ENCODE measurements at places on chromosomes 7 and 10. TPM values are rescaled to one million over a fixed set of nuclear protein-coding genes. Genes with fewer than 3 reads are reported as not detected.
A peak's percentile ranks its signal among the peaks of the same experiment; 100 is the strongest.

DNA sequence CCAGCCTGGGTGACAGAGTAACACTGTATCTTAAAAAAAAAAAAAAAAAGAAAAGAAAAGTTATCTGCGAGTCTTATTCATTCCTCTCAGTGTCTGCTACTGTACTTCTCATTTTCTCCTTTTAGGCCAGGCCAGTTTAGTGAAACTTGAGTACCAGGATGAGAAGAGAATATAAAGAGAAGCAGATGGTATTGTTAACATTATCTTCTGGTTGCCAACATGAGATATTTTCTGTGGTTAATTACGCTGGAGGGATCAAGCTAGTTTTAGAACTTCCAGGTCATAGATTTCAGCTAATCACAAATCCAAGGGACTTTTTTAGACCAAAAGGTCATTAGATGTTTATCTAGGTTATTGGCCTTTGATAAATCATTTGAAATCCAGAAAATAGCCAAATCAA, 252.6 kb upstream of the SMIM30 start:
- DNase-seq, result no peak
- H3K27ac ChIP-seq, result no peak overlapping the region
- H3K4me1 ChIP-seq, result no peaks in the 10 kb centered on the region
- no peaks in the 10 kb centered on the region for H3K27me3 ChIP-seq

TMEM270 gene
- not detected for total RNA-seq

GRCh38 chr10:21764466-21765189, 230.6 kb downstream of the MLLT10 start:
- H3K27ac ChIP-seq, result no peak overlapping the region
- DNase-seq, result no peak
- H3K36me3 ChIP-seq, result no peaks in the 10 kb centered on the region
- H3K4me3 ChIP-seq, result no peak overlapping the region
- H3K27me3 ChIP-seq, result no peaks in the 10 kb centered on the region

- peak overlapping the region; percentile 89 for H3K4me3 ChIP-seq
- peak overlapping the region; percentile 70 for H3K27ac ChIP-seq
- no peaks in the 10 kb centered on the region for H3K27me3 ChIP-seq
- peaks cover 55% of the 10 kb centered on the region for H3K36me3 ChIP-seq
- peaks cover 48% of the 10 kb centered on the region for H3K4me1 ChIP-seq
- no peak for DNase-seq
Observed at GRCh38 chr10:17229717-17229966, 1.6 kb downstream of the VIM start.

DNA sequence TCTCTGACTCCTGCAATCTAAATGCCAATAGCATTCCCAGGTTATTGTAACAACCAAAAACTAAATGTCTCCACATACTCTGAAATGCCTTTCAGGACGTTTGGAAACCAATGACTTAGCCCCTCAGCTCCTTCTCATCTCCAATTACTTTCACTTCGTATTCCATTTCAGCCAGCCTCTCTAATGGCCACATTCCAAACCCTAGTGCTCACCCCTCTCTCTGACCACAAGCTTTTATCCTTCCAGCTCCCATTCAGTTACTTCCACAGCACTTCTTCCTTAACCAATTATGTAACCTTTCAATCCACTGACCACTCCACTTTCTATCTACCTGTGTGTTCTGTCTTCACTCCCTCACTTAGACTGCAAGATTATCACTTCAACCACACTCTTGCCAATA, 4.3 kb downstream of the NOC3L start:
- peak; percentile 90 for DNase-seq
- peaks cover 29% of the 10 kb centered on the region for H3K4me1 ChIP-seq
- no peaks in the 10 kb centered on the region for H3K27me3 ChIP-seq
- H3K4me3 ChIP-seq, result peak overlapping the region; percentile 12

- H3K4me3 ChIP-seq, result no peak overlapping the region
Observed at GRCh38 chr7:42262964-42263363, 26.0 kb upstream of the GLI3 start.

DNA sequence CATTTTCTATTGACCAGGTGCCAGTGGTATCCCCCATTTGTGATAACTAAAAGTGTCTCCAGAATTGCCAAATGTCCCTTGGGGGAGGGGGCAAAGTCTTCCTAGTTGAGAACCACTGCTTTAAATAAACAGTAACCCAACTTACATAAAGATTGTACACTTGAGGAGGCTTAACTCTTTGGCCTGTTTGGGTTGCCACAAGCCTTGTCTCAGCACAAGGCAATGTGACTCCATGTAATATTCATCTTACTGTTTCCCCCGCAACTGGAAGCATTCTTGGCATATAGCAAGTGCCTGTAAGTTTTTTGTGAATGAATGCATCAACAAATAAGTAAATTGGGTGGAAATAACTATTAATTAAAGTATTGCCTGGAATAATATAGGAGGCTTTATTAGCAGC, 108.3 kb downstream of the ANK3 start:
- no peak for DNase-seq
- H3K4me1 ChIP-seq, result peaks cover 13% of the 10 kb centered on the region
- no peaks in the 10 kb centered on the region for H3K36me3 ChIP-seq
- H3K4me3 ChIP-seq, result no peak overlapping the region

GRCh38 chr10:116880716-116881482, 31.6 kb downstream of the ENO4 start:
- H3K27me3 ChIP-seq, result peaks cover 3% of the 10 kb centered on the region
- peaks cover 8% of the 10 kb centered on the region for H3K36me3 ChIP-seq
- no peak overlapping the region for H3K4me3 ChIP-seq

GRCh38 chr10:3468919-3469638, 296.5 kb upstream of the PITRM1 start:
- peaks cover 49% of the 10 kb centered on the region for H3K4me1 ChIP-seq
- no peaks in the 10 kb centered on the region for H3K27me3 ChIP-seq
- H3K27ac ChIP-seq, result peak overlapping the region; percentile 100
- peak; percentile 60 for DNase-seq
- no peak overlapping the region for H3K4me3 ChIP-seq
- H3K36me3 ChIP-seq, result no peaks in the 10 kb centered on the region

- no peak overlapping the region for H3K4me3 ChIP-seq
- no peak for DNase-seq
- H3K27ac ChIP-seq, result no peak overlapping the region
- H3K27me3 ChIP-seq, result no peaks in the 10 kb centered on the region
Observed at GRCh38 chr7:23895666-23896096, 185.7 kb downstream of the STK31 start.

GRCh38 chr10:49023752-49024151, 84.1 kb upstream of the LRRC18 start:
- DNase-seq, result no peak
- H3K4me1 ChIP-seq, result no peaks in the 10 kb centered on the region
- no peak overlapping the region for H3K27ac ChIP-seq
- H3K27me3 ChIP-seq, result no peaks in the 10 kb centered on the region

DNA sequence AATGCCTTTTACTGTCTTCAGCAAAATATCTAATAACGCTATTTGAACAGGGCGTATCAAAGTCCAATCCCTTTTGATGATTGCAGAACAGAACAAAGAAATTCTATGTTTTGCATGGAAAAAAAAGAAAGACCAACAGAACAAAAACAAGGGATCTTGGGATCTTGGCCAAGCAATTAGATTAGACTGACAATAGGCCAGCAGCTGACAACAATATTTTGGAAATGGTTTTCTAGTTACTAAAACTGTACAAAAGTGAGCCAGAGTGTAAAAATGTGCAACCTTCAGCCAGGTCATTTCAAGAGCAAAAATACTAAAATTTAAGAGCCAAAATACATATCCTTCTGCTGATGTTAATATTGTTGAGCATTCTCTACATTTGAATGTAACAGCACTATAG, 716.5 kb upstream of the KCND2 start:
- no peak overlapping the region for H3K27ac ChIP-seq
- H3K4me1 ChIP-seq, result no peaks in the 10 kb centered on the region
- DNase-seq, result no peak

ASB10 gene
- total RNA-seq, result not detected

GRCh38 chr7:131636092-131636491, 79.7 kb upstream of the PODXL start:
- no peak overlapping the region for H3K4me3 ChIP-seq
- H3K27ac ChIP-seq, result no peak overlapping the region
- H3K4me1 ChIP-seq, result peaks cover 32% of the 10 kb centered on the region
- DNase-seq, result no peak
- H3K36me3 ChIP-seq, result no peaks in the 10 kb centered on the region

PRLHR gene
- total RNA-seq, result not detected

DNA sequence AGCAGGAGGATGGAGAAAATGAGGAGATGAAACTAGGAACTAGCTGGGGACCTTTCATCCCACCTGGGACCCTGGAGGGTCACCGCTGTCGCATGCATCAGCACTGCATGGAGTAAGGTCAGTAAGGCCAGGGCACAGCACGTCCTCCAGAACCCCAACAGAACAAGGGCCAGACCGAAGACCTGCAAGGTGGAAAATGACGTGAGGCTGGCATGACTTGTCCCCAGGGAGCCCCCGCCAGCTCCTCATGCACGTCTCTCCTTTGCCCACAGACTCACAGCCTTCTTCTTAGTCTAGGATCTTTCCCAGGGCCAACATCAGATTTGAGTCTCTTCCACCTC, 4.7 kb downstream of the ZNF488 start:
- H3K27me3 ChIP-seq, result no peaks in the 10 kb centered on the region
- no peak overlapping the region for H3K27ac ChIP-seq
- H3K4me3 ChIP-seq, result no peak overlapping the region
- no peaks in the 10 kb centered on the region for H3K36me3 ChIP-seq

FEZF1 gene
- total RNA-seq, result not detected

- H3K4me3 ChIP-seq, result no peak overlapping the region
- H3K27ac ChIP-seq, result no peak overlapping the region
- DNase-seq, result no peak
- 0 out of 2 replicates have a peak, but pooled peaks cover 6% of the 10 kb centered on the region for H3K36me3 ChIP-seq
Observed at GRCh38 chr7:132915647-132916046, 166.2 kb downstream of the CHCHD3 start.

GRCh38 chr10:27745732-27746396, at the start of gene MKX:
Gene MKX (minus strand): TSS chr10:27745819. CDS start chr10:27743415, 2,404 bp downstream.
- H3K27me3 ChIP-seq, result peaks cover 83% of the 10 kb centered on the region
- H3K4me1 ChIP-seq, result peaks cover 36% of the 10 kb centered on the region
- H3K36me3 ChIP-seq, result no peaks in the 10 kb centered on the region
- no peak for DNase-seq
- H3K4me3 ChIP-seq, result no peak within 1 kb of the TSS

DNA sequence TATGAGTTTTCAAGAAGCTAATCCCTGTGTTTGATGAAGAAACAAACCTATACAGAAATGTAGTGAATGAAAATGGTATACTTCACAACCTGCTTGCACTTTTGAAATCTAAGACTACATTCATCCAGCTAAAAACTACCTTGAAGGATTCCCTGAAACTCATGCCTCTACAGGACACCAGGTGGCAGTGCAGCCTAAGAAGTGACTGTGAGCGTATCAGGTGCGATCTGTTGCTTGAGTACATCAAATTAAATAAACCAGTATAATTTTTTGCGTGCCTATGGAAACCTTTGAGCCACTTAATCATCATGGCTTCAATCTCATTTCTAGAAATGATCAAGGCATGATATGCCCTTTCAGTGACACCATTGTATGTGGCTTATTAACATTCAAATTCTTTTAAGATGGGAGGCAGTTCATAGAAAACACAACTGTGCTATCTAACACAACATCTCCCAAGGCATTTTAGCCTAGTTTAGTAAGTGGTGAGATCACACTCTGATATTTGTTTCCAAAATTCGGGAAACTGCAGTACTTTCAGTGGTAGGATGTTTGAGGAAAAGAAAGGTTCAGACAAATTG, 57.4 kb downstream of the PPP1R17 start:
- H3K27ac ChIP-seq, result no peak overlapping the region
- no peak overlapping the region for H3K4me3 ChIP-seq
- DNase-seq, result peak; percentile 30
- H3K36me3 ChIP-seq, result no peaks in the 10 kb centered on the region
- no peaks in the 10 kb centered on the region for H3K27me3 ChIP-seq

DNA sequence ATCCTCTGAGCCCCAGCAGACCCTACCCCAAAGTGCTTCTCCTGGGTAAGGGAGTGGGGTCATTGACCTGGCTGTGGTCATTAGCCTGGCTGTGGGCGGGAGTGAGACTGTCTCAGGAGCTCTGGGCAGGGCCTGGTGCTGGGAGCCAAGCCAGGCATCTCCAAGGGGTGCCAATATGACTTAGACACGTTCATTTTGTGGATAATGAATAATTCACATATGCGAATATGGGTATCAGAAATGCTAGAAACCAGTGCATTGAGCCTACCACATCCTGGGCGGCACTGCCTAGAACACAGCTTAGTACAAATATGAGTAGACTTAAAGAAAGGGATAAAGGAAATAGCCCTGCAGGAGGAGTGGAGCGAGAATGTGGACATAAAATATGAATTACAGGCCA, 14.4 kb upstream of the SRRM3 start:
- no peaks in the 10 kb centered on the region for H3K27me3 ChIP-seq
- DNase-seq, result no peak
- H3K4me1 ChIP-seq, result no peaks in the 10 kb centered on the region
- no peak overlapping the region for H3K4me3 ChIP-seq
- H3K36me3 ChIP-seq, result no peaks in the 10 kb centered on the region
- no peak overlapping the region for H3K27ac ChIP-seq

- H3K4me1 ChIP-seq, result peaks cover 53% of the 10 kb centered on the region
- H3K27ac ChIP-seq, result peak overlapping the region; percentile 81
- no peaks in the 10 kb centered on the region for H3K36me3 ChIP-seq
- no peaks in the 10 kb centered on the region for H3K27me3 ChIP-seq
Observed at GRCh38 chr7:131897790-131898165, 341.4 kb upstream of the PODXL start.

- no peak overlapping the region for H3K4me3 ChIP-seq
- no peak for DNase-seq
- H3K36me3 ChIP-seq, result no peaks in the 10 kb centered on the region
- no peaks in the 10 kb centered on the region for H3K4me1 ChIP-seq
Observed at GRCh38 chr10:49243139-49243538, 54.9 kb upstream of the TMEM273 start.

DNA sequence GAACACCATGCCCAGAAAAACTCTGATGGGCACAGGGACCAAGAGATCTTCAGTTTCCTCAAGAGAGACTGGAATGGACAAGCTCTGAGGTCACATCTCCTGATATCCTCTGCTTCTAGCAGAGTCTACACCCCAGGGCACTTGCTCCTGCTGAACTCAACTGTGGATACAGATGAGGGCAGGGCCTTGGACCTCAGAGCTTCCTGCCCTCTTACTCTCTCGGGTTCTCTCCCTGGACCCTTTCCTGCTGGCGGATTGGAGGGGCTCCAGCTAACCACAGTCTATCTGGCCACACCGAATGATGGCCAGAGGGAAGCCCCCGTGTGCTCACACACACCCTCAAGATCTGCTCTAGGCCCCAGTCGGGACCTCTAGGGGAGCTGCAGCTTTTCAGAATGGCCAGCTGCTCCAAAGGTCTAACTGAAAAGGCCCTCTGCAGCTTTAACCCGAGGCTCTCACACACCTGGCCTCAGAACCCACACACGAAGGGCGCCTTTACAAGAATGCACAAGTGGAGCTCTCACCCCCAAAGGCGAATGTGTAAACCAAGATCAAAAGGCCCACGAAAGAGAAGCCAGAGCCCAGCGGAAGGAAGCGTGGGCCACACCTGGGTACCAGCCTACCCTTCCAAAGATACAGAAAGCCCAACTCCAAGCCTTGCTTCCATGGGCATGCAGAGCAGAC, 65.5 kb downstream of the FAM53B start:
- H3K27me3 ChIP-seq, result no peaks in the 10 kb centered on the region
- H3K4me3 ChIP-seq, result no peak overlapping the region
- H3K4me1 ChIP-seq, result no peaks in the 10 kb centered on the region
- peaks cover 8% of the 10 kb centered on the region for H3K36me3 ChIP-seq
- DNase-seq, result no peak

AS3MT gene
- 0.45 TPM for total RNA-seq

All from SJSA1 (cell line).